ENCODE measurements at places on chromosomes 6 and 20.

- H3K27ac ChIP-seq, result peak overlapping the region; percentile 84
- H3K27me3 ChIP-seq, result no peaks in the 10 kb centered on the region
- H3K4me3 ChIP-seq, result no peak overlapping the region
- H3K4me1 ChIP-seq, result peaks cover 31% of the 10 kb centered on the region
- no peak for DNase-seq
Measured at GRCh38 chr6:130029163-130029562, 10.8 kb downstream of the L3MBTL3 start.

GRCh38 chr6:96704713-96705112 lies 132.6 kb downstream of the GPR63 start:
- no peak overlapping the region for H3K27ac ChIP-seq
- no peak overlapping the region for H3K4me3 ChIP-seq
- no peaks in the 10 kb centered on the region for H3K27me3 ChIP-seq
- no peak for DNase-seq
- no peaks in the 10 kb centered on the region for H3K36me3 ChIP-seq

GRCh38 chr20:46677608-46678007 lies 11.6 kb downstream of the TP53RK start:
- H3K4me3 ChIP-seq, result no peak overlapping the region
- H3K27me3 ChIP-seq, result no peaks in the 10 kb centered on the region
- peaks cover 18% of the 10 kb centered on the region for H3K4me1 ChIP-seq
- H3K36me3 ChIP-seq, result peaks cover 4% of the 10 kb centered on the region
- no peak for DNase-seq

DNA sequence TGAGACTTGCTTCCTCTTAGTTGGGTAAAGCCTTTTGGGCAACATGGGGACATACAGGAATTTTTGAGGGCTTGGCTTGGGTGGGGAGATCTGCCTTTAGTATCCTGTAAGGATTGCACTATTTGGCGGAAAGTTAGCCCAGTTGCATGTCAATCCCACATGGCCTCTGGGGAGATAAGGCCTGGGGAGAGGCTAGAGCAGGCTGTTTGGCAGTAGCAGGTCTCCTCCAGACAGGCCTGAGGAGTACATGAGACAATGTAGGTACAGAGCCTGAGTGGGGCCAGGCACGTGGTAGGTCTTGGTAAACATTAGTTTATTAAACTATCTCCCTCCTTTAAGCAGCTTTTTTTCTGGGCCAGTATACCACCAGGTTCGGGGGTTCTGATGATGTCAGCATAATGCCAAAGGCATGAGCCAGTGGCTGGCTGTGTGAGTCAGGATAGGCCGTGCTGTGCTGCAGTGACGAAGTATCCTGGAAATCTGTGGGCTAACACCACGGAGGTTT lies 147.9 kb downstream of the VEGFA start:
- H3K27ac ChIP-seq, result no peak overlapping the region
- no peaks in the 10 kb centered on the region for H3K4me1 ChIP-seq
- H3K4me3 ChIP-seq, result no peak overlapping the region
- no peaks in the 10 kb centered on the region for H3K36me3 ChIP-seq
- no peak for DNase-seq

Measured in stimulated activated naive B cell treated with anti-CD40 and anti-IgM and Interleukin-4, amounts not matched to agents 10 μg/mL and 1 μg/mL and 100 μg/mL, for 72 hours (primary cell).